Renal cortex interstitium (tissue), 15 donors: ENCODE measurements at places on chromosomes 2 and 18.

DNA sequence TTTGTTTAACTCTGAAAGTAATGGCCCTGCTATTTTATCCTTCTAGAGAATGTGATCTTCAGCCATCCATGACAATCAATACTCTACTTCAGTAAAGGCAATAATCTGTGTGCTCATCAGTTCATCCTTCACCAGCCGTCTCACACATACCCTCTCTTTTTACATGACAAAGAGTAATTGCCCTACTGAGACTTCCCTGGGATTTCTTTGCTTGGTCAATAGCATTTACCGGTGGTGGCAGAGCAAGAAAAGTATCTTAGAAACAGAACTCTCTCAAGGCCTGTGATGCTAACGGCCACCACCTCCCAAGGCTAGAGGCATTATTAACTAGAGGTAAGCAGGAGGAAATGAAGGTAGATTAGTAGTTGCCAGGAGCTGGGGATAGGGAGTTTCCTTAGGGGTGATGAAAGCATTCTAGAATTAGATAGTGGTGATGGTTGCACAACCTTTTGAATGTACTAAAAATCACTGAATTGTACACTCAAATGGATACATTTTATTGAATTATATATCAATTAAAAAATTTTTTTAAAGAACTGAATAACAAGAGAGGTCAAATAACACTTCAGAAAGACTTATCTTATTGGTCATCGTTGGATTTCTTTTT lies 57.9 kb upstream of the EPC2 start:
- no peak for DNase-seq

DNA sequence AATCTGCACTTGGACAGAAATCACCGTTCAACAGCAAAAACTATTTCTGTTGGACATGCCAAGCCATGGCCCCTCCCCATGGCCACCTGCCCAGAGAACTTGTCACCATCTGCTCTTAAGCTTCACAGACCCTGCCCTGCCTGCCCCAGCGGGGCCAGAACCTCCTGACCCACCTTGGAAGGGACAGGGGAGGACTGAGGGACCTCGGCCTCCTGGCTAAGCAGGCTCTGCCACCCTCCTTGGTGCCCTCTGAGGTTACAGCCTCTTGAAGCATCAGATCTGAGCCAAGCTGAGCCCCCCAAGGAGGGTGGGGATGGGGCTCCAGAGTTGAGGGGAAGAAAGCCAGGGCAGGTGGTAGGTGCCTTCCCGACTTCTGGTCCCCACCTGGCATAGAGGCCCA lies 6.5 kb downstream of the TEX261 start:
- no peak for DNase-seq

GRCh38 chr2:53907582-53907981 lies 47.8 kb upstream of the GPR75 start:
- no peak for DNase-seq

- DNase-seq, result no peak
These were observed 45.3 kb downstream of the DGKD start for GRCh38 chr2:233399306-233400225.

GRCh38 chr18:79896738-79897137 lies 54.7 kb downstream of the SLC66A2 start:
- no peak for DNase-seq

DNA sequence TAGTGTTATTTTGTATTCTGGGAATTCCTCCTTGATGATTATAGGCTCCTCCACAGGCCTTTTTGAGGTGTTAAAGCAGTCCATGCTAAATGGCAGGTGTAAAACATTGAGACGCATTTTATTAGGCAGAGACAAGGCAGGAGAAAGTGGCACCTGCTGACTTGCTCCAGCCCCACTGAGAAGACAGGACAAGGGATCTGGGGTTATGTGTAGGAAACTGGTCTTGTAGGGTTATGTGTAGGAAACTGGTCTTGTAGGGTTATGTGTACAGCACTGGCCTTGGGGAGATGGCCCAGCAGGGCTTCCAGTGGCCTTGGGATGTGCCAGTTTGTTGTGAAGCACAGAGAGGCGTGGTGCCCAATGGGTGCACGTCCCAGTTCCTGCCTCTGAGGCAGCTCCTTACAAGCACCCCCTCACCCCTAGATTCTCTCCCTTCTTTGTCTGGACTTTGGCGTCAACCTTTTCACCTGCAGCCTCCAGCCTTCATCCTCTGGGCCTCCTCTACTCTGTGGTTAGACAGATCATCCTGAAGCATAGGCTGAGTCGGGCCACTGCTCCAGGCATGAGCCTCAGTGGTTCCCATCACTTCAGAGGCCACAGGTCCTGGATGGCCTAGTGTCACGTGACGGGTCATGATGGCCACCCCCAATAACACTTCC lies 921 bp upstream of the FABP1 start:
- DNase-seq, result no peak

GRCh38 chr2:171160956-171161740 lies 455 bp upstream of the TLK1 start:
- peak; percentile 55 for DNase-seq

- no peak for DNase-seq
These were observed 10.4 kb downstream of the TMEFF2 start for GRCh38 chr2:192184349-192184748.

GRCh38 chr18:73741946-73742345 lies 405.7 kb downstream of the FBXO15 start:
- DNase-seq, result no peak

DNA sequence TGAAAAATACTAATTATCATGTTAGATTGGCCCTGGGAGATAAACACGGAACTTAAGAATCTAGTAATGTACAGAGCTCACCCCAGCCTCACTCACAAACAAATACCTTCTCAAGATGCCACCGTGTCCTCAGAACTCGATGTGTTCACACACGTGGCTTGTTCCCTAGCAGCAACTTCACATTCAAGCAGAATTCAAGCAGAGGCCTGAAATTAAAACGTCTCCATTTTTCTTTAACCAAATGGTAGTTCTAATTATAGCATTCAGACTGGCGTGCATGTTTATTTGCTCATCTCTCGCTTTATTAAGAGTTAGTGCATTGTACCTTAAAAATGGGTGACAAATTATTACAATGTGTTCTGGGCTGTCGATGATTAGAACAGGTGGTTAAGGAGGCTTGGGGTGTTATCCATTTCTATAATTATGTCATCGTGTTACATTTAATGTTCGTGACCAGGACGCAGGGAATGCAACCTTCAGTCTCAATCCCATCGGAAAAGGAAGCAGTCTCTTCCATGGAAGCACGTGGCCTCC lies 57.3 kb upstream of the SLC66A3 start:
- no peak for DNase-seq

DNA sequence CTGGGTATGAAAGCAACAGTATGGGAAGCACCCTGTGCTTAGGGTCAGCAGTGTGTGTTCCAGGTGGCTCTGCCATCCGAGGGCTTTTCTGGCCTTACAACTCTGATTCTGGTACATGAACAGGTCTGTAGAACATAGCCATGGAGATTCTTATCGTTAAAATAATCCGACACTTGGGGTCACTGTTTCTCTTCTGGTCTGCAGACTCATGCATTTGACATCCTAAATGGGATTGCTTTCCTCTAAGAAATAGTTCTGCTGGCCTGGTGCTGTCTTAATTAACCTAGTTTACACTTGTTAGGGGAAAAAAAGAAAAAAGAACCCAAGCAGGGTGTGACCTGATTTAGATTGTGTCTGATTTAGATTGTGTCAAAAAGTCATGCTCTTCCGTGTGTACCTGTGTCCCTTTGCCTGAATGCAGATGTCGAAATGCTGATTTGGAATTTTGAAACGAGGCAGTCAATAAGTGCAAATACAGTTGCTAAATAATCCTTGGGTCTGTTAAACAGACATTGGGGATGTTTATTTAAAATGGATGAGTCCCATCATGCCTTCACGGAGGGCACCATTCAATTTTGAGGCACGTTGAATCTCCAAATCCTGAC lies 59.6 kb downstream of the TRPM8 start:
- peak; percentile 22 for DNase-seq

DNA sequence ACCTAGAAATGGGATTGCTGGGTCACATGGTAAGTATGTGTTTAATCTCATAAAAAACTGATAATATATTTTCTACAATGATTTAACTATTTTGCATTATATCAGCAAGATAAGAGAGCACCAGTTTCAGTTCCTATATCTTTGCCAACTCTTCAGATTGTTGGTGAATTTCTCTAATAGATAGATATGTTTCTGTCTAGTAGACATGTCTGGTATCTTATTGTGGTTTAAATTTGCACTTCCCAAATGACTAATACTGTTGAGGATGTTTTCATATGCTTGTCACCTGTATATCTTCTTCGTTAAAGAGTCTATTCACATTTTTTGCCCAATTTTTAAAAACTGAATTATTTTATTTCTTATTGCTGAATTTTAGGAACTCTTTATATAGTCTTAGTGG lies 113.8 kb upstream of the UXS1 start:
- DNase-seq, result no peak

DNA sequence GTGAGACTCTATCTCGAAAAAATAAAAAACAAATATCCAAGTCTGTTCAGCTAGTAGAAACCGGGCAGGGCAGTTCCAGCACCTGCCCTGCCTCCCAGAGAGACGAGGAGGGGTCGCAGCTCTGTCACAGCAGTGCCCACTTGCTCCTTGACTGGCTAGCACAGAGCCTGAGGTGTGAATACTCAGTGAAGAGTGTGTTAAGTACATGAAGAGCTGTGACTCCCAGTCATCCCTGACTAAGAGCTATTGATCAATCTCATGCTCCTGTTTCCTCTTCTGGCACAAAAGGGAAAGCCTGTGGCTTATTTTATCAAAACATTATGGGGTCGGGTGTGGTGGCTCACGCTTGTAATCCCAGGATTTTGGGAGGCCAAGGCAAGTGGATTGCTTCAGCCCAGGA lies 83.0 kb upstream of the FZD7 start:
- DNase-seq, result no peak

GRCh38 chr2:237574894-237575868 lies 8.8 kb downstream of the PRLH start:
- DNase-seq, result no peak

DNA sequence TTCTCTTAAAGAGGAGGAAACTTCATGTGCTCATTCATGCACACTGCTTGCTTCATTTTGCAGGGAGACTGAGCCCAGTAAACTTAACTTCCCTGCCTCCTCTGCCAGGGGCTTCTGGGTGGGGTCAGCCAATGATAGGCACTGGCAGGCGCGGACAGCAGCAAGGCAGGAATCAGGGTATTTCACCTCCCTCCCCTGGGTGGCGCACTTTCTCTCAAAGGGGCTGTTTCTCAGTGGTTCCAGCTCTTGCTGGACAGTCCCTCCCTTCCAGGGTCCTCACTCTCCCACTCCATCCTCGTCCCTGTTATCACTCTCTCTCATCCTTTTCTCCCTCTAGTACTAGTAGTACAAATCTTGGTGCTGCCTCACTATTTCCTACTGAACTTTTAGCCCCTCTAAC lies 320.5 kb upstream of the ZNF521 start:
- no peak for DNase-seq

GRCh38 chr2:20065885-20066602 lies 14.6 kb upstream of the LAPTM4A start:
- DNase-seq, result no peak

- DNase-seq, result no peak
These were observed 490.4 kb upstream of the SPRED2 start for GRCh38 chr2:65922794-65923193.

GRCh38 chr2:225781991-225782390 lies 382.5 kb downstream of the NYAP2 start:
- DNase-seq, result no peak

GRCh38 chr2:6577960-6578359 lies 287.7 kb downstream of the CMPK2 start:
- no peak for DNase-seq

GRCh38 chr2:133484784-133485183 lies 83.5 kb downstream of the NCKAP5 start:
- no peak for DNase-seq

DNA sequence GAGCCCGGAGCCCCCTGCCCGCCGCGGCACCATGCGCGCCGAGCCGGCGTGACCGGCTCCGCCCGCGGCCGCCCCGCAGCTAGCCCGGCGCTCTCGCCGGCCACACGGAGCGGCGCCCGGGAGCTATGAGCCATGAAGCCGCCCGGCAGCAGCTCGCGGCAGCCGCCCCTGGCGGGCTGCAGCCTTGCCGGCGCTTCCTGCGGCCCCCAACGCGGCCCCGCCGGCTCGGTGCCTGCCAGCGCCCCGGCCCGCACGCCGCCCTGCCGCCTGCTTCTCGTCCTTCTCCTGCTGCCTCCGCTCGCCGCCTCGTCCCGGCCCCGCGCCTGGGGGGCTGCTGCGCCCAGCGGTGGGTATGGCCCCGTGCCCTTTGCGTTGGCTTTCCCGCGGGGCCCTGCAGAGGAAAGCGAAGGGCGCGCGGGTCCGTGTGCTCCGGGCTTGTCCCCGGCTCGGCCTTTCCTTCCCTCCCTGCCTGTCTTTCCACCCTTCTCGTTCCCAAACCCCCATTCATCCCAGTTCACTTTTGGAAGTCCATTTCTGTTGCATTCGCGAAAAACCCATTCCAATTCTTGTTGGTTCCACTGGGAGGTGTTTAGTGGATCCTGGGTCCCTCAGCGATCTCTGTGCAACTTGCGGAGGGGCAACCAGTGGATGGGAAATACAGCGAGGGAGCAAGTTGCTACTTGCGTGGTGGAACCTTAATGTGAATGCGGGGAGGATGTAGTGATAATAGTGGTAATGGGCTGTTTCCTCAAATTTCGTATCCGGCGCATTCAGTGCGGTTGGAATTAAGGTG lies 599 bp downstream of the ADAM23 start:
- DNase-seq, result peak; percentile 19

DNA sequence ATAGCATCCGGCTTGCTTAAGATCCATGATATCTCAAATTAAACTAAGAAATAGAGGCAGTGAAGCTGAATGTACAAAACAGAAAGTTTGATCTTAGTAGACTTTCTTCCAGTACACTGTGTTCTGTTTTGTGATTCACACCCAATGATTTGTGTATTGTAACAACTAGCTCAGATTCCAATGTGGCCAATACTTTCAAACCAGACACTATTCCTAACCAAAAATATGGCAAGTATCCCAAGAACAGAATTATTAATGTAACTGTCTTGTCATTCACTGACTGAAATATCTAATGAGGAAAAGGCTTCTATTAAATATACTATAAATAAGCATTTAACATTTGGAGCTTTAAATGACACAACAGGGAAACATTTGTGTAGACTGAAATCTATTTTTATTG lies 299.1 kb downstream of the NRXN1 start:
- DNase-seq, result no peak

- DNase-seq, result peak; percentile 56
These were observed 836 bp downstream of the ANKRD12 start for GRCh38 chr18:9137168-9138066.
